Stimulated activated CD4-positive, alpha-beta T cell treated with anti-CD3 and anti-CD28 coated beads, TNF-alpha, amount 100 ng/mL, for 1 hour (primary cell): ENCODE measurements at places on chromosomes 5 and 9.

GRCh38 chr5:146529984-146530383, 14.0 kb upstream of the GPR151 start:
- no peak for DNase-seq

DNA sequence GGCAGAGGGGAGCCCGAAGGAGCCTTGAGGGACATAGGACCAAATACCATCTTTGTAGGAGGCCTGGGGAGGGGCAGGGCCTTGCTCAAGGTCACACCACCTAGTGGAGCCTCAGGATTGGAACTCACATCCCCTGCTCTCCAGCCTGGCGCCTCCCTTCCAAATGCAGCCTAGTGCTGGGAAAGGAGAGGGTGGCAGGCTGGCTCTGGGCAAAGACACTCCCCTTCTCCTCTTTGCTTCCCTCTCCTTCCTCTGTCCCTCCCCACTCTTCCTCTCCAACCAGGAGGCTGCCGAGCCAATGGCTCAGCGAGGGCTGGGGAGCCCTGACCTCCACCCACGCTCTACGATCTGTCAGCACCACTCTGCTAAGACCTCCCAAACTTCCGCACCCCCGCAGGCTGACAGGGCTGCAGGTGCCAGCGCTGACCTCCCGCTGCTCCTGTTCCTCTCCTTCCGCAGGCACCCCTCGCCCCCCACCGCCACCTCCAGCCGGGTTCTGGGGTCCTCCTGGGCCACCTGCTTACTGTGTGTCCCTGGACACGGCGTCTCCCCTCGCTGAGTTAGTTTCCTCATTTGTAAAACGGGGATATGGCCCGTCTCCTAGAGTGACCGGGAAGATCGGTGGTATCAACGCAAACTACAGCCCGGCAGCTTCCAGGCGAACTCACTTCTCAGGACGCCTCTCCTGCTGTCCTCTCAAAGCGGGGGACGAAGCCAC, 52.9 kb downstream of the C9orf50 start:
- DNase-seq = no peak

DNA sequence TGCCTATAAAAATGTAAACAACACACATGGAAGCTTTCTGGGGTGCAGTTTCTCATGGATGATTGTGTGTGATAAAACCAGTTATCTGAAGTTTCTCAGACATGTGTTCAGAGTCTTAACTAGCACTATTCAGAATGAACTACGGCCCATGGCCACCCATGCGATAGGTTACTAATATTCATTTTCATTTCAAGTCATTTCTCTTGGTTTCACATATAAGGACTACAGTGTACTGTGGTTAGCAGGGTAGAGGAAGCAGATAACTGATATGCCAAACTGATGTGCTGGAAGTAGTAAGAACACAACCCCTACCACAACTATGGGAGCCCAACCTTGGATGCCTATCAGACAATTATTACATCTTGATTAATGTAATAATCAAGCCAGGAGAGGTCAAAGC, 372.1 kb downstream of the DTWD2 start:
- DNase-seq = no peak

DNA sequence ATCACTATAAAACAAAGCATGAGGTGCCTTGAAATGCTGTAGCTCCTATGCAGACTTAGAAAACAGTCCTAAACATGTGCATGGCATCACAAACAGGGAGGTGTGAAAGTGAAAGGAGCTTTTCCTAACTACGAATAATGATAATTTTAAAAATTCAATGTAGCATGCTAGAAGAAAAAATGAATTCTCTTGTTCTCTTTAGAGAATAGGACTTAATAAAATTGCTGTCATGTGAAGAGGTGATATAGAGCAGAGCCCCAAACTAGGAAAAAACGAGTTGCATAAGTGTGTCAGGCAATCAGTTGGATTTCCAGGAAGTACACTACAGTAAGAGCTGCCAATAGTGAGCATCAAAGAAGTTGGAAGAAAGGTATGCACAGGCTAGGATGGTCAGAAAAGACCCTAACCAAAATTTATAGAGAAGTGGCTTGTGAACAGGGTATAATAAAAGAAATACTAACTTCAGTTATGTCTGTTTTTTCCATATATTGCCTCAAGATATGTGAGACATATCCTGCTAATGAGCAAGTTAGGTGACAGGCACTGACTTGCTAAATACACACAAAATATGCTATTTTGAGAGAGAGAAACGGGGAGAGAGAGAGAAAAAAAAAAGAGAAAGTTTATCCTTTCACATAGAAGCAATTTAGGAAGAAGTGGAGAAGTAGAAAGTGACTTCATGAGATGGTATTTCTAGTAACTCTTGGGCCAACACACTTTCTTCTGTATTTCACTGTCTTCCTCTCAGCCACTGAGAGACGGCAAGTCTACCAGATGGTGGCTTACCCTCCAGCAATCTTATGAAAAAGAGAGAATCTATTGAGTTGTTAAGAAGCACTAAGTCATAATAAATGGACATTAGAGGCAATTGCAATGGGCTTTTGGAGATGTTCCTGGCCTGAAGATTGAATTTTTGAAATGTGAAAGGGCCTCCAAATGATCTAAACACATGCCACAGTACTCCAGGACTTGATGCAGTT, 18.0 kb downstream of the ITGA2 start:
- no peak for DNase-seq

GRCh38 chr9:114813717-114814418, 8.0 kb upstream of the TNFSF15 start:
- DNase-seq = no peak

DNA sequence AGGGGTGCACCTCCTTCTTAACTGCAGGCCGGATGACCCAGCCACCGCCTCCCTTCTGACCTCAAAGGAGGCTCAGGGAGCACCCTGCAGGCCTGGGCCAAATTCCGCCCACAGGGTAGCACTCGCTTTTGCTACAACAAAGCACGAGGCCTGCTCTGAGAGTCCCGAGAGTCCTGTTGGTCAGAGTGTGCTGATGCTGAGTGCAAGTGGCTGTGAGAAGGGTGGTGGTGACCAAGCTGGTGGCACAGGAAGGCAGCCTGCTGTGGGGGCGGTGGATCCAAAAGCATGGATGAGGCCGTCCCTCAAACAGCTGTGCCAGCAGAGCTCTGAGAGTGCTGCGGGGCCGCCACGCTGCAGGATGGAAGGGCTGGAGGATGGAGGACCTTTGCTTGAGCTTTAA, 101.8 kb downstream of the AK8 start:
- no peak for DNase-seq

- no peak for DNase-seq
Observed at GRCh38 chr5:74717596-74717995, 32.6 kb downstream of the HEXB start.

DNA sequence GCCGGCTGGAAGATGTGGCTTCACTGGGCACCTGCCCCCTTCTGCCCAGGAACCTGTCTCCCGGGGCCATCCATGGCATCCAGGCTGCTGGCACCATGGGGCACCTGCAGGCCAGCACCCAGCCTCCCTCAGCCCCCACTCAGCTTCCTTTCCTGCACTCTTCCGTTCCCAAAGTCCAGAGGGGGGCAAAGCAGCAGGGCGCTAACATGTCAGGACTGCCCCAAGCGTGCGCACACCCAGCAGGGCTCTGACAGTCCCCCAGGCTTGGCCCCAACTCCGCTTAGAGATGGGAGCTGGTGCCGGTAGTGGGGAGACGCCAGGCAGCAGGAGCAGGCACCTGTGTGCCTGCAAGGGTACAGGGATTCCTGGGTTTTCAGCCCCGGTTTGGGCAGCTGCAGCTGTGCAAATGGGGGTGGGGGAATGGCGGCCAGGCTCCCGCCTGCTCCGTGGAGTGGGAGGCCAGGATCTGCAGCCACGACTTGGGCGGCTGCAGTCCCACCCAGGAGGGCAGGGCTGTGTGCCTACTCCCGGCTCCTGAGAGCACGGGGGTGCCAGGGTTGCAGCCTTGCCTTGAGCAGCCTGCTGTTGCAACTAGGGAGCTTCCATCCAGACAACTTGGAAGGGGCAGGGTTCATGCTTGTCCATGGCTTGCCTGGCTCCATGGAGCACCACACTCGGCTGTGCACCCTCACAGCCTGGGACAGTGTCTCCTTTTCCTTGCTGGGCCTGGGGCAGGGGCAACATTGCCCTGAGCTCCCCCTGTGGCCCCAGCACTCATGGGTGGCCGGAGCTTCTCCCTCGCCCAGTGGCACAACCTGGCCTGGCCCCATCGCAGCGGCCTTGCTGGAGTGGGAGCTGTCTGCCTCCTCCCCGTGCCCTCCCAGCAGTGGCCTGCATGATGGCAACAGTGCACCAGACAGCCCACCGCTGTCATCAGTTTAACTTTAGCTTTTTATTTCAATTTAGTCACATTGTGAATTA, 561.1 kb downstream of the MTRR start:
- no peak for DNase-seq

GRCh38 chr9:115036691-115037090, 81.3 kb downstream of the TNC start:
- no peak for DNase-seq

GRCh38 chr5:138874771-138875551, at the start of gene LRRTM2:
TSS of gene LRRTM2 (minus strand) at chr5:138875335. CDS start at chr5:138874911, 424 bp downstream.
- DNase-seq = no peak

DNA sequence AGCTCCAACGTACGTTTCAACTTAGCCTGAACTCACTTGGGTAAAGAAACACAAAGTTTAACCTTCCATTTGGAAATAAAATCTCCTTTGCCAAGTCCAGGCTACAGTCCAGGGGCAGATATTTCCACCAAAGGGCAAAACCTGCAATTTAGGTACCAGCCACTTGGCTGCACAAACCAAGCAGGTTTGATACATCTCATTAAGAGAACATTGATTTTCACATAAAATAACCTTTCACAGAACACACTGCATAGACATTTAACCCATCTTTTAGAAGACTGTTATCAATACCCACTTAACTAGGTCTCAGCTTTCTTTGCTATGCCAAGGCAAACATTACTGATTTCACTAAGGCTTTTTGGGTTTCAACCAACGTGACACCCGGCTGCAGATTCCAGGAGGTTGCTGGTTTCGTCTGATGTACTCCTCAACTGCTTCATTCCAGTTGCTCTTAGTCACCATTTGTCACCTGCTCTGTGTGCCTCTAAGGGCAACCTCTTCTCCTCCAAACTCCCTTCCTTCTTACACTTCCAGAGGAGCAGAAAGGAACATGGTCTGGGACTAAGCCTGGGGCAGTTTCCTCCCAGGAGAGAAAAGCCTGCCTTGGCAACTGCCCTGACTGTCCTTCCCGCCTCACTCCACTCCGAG, 67.1 kb downstream of the EPB41L4B start:
- no peak for DNase-seq

DNA sequence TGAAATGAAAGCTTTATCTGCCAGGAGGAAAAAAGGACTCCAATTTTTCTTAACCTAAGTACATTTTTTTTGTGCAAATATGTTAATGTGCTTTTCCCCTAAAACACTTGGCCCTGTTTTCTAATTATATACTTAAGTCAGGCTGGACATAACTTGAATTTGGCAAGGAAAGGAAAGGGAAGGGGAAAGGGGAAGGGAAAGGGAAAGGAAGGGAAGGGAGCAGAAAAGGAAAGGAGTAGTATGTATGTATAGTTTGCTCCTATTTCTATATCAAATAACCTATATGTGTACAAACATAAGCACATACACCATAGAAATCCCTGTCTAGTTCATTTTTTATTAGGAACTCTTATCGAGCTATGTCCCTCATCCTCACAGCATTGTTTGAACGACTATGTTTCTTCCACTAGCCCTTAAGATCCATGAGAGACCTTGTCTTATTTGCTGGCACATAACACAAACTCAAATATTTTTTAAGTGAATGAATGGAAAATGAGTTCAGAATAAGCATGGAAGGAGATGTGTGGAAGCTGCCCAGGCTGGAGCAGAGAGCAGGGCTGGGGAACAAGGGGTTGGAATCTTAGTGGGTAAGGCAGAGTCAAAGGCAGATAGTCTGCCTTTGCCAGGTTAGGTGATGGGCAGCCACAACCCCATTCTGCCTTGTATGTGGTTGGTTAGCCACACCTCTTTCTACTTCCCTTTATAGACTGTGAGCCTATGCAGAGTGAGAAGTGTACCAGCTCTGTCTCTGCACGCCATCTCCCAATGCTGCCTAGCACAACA, 70.0 kb downstream of the KLHL3 start:
- DNase-seq = no peak

DNA sequence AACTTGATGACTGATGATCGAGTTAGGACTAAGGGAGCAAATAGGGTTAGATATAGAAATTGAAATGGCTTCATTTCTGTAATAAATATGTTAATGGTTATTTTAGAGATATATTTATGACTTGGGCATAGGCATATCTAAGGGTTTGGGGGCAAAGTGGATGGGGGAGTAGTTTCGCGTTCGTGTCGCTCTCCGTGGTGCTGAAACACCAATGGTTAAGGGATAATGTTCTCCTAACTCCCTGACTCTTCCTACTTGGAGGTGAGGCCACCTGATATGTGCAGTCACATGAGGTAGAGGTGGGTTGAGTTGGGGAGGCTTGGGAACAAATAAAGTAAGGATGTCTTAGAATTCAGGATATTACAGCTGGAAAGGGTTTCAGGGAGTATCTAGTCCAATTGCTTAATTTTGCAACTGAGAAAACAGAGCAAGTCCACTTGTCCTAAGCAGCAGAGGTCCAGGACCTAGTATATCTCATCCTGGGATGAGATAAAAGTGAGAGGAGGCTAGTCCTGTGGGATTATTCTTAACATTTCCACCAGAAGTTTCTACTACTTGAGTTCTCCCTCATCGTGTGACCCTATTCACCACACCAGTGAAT, 44.0 kb upstream of the MAP1B start:
- DNase-seq = no peak

DNA sequence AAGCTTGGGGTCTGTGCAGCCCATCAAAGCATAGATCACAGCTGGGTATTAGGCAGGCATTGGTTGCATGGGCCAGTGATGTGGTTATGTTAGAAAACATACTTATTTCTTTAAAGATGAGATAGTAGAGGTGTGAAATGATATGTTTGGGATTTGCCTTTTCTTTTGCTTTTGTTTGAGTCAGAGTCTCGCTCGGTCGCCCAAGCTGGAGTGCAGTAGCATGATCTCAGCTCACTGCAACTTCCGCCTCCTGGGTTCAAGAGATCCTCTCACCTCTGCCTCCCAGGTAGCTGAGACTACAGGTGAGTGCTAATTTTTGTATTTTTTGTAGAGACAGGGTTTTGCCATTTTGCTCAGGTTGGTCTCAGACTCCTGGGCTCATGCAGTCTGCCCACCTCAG, 84.8 kb downstream of the PDE6A start:
- DNase-seq = no peak

DNA sequence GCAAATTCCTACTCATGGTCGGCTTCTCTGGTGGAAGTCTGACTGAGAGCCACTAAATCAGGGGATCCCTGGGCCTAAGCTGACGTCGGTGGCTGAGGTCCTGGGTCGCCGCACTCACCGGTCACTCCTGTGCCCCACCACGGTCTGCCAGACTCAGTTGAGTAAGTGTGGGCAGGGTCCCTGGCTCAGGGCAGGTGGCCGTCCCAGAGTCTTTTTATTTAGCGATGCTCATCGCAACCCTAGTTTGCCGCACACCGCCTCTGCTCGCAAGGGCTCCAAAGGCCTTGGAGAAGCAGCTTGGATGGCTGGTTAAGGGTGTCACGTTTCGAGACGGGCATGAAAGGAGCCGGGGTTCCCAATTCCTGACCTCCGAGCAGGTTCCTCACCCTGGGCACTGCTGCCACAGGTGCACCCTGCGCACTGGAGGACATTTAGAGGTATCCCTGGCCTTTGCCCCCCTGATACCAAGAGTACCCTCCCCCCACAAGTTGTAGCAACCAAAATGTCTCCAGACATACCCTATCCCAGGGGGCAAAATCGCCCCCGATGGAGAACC, 59.9 kb downstream of the NSUN2 start:
- no peak for DNase-seq
